ENCODE measurements at places on chromosomes 3 and 15.

GRCh38 chr3:75265897-75266296 is 398.2 kb upstream of the FRG2C start:
- no peak for DNase-seq

GRCh38 chr3:45929042-45929679 is 14.1 kb upstream of the CXCR6 start:
- peak; percentile 59 for DNase-seq

DNA sequence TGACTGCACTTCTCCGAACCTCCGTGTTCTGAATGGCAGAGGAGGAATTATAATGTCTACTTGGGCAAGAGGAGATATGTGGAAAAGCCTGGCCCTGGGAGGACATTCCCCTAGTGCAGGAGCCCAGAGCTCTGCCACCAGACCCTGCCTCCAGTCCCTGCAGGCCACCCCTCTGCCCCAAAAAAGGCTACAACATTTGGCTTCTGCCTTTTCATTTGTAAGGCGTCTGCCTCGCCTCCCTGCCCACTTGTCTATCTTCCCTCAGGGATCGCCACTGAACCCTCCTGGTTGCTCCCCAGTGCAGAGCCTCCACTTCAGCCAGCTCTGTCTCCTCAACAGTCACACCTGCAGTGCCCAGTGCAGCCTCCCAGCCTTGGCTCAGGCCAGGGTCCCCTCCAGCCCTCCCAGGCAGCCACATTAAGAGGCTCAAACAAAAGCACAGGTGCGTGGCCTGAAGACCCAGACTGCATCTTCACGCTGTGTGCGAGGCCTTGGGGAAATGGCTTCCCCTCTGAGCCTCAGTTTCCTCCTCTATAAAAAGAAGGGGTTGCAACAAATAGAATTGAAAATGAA is 125.9 kb upstream of the SMAD3 start:
- DNase-seq, result no peak

DNA sequence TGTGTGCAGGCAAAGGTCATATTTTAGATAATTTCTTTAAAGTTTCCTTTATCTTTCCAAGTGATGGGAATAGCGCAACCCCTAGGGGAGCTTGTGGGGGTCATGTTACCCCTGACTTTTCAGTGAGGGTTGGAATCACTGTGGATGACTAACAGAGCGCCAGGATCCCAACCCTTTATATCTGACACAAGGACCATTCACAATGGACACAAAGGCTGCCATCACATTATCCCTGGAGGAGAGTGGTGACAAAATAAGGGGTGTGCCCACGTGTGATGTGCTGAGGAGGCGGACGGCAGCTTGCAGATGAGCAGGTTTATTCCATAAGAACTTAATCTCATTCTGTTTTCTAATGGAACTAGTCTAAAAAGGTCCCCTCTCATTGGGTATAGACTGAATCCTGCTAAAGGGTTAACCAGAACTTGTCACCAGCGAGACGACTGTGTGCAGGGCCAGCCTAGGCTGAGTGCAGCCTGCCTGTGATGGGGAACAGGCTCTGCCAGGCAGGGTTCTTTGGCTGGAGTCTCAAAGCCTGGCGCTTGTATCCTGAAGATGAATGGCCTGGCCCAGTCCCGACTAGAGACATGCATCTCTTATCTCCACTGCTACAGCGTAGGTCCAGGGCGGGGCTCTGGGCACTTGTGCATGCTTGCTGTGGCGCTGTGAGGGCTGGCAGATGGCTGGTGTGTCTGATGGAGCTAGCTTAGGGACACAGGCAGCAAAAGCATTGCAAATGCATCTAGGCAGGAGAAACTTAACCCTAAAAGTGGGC is 50.2 kb downstream of the CHDH start:
- DNase-seq, result no peak

DNA sequence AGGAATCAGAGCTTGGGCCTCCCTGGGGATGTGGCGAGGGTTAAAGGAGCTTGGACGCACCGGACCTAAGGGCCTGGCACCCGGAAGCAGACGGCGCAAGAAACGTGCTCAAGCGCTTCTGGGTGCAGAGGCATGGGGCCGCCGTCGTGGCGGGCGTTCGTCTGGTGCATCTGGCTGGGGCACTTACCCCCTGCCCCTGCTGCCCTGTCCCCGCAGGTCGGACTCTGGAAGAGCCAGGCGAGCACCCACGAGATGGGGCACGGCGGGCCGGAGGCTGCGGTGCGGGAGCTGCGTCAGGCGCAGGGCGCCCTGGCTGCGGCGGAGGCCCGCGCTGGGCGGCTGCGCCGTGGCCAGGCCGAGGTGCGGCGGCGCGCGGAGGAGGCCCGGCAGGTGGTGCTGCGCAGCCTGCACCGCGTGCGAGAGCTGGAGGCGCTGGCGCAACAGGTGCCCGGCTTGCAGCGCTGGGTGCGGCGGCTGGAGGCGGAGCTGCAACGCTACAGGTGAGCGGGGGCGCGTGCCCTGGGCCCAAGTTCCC is 2.5 kb downstream of the EFCC1 start:
- no peak for DNase-seq

GRCh38 chr15:94107652-94108051 is 123.7 kb upstream of the MCTP2 start:
- DNase-seq, result no peak

GRCh38 chr3:160143482-160143881 is 81.7 kb upstream of the C3orf80 start:
- no peak for DNase-seq

- no peak for DNase-seq
These were observed 65.5 kb upstream of the UBE3A start for GRCh38 chr15:25504307-25504706.

DNA sequence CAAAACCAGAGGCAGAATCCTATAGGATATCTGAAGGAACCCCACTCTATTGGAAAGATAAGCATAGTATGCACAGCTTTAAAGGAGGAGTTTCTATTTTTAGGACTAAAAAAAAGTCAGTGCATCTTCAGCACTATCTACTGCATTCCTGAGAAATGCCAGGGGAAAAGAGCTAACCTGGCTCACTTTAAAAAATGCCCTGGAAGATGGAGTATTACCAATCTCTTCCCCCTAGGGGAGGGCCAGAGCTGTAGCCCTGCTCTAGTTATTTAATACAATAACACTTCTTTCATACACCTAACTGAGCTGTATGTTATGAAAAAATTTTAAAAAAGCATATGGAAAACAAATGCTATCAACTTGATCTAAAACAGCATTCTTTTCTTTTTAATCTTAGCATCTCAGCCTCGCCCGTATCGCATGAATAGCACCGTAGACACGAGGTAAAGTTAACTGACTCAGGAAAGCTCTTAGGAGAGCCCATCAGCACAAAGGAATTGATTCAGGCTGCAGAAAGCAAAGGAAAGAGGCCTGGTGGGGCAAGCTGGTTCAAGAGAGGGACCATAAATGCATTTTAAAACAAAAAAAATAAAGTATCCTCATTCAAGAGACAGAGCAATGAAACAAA is 50.2 kb downstream of the TGM4 start:
- no peak for DNase-seq

DNA sequence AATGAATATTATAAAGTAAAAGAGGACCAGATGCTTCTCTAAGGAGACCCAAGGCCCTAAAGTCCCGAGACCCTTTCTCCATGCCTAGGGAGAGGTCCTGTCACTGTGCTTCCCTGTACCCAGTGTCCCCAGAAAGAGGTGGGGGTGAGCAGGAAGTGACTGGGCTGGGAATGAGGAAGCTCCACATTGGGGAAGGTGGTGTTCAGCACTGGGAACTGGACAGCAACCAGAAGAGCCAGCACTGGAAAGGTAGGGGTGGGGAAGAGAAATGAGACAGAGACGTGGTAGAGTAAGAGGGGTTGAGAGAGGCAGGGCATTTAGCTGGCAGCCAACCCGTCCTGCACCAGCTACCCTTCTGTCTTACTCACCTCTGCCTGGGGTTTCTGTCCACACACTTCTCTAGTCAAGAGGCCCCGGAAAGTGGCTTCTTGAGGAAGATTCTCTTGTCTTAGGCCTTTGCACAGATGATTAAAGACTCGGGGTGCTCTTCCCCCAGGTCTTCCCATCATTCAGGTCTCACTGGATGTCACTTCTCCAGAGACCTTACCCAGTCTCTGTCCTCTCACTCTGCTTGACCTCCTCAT is 12.2 kb downstream of the RRP9 start:
- DNase-seq, result no peak

DNA sequence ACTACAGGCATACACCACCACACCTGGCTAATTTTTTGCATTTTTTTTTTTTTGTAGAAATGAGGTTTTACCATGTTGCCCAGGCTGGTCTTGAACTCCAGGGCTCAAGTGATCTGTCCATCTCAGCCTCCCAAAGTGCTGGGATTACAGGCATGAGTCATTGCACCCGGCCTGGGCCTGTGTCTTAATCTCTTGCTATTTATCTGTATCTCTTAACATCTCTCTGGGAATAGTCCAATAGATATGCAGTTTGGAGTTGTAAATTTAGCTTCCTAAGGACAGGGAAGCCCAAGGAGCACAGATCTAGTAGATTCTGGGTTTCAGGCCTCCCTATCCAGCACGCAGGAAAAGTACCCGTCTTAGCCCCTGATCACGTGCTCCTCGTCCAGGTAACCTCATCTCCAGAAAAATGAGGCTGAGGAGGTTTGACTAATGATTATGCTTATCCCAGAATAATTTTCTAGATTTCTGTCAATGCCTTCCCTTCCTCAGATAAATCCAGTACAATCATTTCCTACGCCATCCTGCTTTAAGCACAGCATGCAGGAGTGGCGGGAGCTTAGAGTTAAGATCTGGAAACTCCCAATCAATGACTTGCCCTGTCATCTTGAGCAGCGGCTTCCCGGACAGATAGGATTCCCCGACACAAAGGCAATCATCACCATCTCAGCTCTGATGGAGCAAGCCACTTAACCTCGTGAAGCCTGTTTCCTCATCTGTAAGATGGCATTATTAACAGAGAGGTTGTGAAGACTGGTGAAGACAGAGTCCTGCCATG is 12.3 kb upstream of the CTDSPL start:
- no peak for DNase-seq

DNA sequence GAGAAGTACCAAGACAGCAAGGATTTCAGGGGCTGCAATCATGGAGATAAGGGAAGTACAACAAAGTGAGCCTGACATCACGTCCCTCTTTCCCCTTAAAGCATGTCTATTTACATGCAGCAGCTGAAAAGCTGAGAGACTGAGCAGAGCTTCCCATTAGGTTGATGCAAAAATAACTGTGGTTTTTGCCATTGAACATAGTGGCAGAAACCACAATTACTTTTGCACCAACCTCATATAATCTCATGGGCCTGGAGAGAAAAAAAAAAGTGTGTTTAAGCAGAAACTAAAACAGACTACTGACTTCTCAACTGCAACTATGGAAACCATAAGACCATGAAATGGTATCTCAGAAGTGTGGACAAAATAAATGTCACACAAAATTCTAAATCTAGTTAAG is 48.3 kb downstream of the CCDC12 start:
- DNase-seq, result peak; percentile 30

DNA sequence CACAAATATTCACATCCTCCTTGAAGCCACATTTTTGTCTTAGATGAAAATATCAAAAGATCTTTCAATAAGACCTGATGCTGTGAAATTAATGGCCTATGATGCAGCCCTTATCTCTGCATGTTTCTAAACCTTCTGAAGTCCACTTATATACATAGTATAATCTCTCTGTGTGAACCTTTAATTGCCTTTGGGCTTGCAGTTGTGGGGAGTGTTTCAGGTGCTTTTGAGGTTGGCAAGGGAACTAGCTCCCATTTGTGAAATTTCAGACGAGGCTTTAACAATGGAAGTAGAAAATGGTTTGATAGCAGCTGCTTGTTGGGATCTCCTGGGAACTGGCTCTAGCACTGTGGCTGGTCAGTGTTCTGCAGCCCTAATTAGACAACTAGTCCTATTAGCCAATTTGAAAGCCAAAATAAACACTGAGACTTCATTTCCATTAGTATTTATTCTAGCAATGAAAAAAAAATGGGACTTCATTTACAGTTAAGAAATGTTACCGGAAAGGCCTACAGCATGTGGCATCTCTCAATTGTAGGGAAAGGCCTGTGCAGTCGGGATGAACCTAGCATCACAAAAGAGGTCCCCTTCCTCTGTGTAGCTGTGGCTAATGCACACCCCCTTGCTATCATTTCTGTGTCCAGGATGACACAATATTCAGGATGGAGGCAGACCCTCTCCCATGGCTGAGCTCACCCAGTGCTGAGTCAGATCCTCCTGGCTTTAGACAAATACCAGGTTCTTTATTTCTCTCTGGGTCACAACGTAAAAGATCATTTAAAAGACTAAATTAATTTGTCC is 140.7 kb upstream of the TRIM42 start:
- no peak for DNase-seq

DNA sequence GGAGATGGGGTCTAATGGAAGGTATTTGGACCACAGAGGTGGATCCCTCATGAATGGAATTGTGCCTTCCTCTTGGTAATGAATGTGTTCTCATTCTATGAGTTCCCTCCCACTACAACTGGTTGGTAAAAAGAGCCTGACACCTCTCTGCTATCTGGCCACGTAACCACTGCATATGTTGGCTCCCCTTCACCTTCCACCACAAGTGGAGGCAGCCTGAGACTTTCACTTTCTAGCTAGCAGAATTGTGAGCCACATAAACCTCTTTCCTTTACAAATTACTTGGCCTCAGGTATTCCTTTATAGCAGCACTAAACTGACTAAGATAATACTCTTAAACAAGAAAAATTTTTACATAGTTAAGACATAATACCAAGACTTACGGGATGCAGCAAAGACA is 155.3 kb downstream of the NR1I2 start:
- no peak for DNase-seq

GRCh38 chr3:38111201-38111600 is 25.7 kb downstream of the ACAA1 start:
- no peak for DNase-seq

GRCh38 chr3:69994919-69995318 is 4.6 kb upstream of the SAMMSON start:
- DNase-seq, result no peak

DNA sequence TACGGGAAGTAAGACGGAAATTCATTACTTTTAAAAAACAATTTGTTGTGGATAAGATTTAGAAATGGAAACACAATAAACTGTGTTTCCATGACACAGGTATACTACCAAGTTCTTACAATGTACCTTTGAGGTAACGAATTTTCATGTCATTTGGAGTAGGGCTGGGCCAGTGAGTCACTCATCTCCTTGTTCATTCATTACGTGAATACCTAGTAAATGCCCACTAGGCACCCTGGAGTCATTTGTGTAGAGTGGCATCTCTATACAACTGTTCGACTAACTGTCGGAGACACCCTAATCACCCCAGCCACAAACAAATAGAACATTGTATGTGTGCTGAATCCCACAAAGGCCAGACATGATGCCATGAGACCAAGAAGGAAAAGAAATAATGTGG is 94.8 kb downstream of the IGF1R start:
- no peak for DNase-seq

- peak; percentile 25 for DNase-seq
These were observed 266.1 kb downstream of the CGGBP1 start for GRCh38 chr3:87792534-87793336.

- no peak for DNase-seq
These were observed 52.1 kb downstream of the ITGB5 start for GRCh38 chr3:124834723-124835718.

Measured in naive B cell (primary cell).